ENCODE measurements at places on chromosomes 7 and 10.
A peak's percentile ranks its signal among the peaks of the same experiment; 100 is the strongest.

- no peak for DNase-seq
These were observed 465.1 kb downstream of the AUTS2 start for GRCh38 chr7:70063371-70063770.

DNA sequence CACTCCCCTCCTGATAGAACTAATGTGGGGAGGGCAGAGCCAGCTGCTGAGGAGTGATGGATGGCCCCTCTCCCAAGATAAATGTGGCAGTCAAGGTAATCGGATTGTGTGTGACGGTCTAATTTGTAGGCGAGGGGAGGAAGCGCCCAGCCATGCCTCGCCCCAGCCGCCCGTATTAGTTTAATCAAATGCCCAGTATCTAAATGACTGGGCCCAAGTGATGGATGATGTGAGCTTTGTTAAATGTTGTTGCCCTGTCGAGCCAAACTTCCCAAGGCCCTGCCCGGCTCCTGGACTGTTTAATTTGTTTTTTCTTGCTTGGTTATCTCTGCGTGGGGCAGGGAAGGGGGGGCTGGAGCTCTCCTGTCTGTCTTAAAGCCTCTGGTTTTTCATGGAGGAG lies 88.4 kb upstream of the PPIF start:
- no peak for DNase-seq

- no peak for DNase-seq
These were observed 58.3 kb upstream of the PPP2R2D start for GRCh38 chr10:131842351-131843088.

- DNase-seq: no peak
These were observed 133.4 kb downstream of the PRKCQ start for GRCh38 chr10:6446711-6447110.

- DNase-seq: no peak
These were observed 7.9 kb downstream of the SLC25A28 start for GRCh38 chr10:99612167-99612831.

DNA sequence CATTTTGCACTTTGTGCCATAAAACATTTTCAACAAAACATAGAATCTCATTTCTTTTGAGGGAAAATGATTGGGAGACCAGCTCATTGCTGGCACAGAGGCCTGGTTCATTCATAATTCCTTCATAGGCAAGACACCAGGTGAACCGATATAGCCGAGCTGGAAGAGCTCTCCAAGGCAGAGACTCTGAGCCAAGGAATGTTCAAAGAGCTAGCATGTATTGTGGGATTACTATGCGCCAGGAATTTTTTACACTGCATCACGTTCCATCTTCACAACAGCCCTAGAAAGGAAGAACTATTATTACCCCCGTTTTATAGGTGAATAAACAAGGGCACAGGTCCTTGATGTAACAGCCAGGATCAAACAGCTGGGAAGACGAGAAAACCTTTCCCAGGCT lies 2.1 kb upstream of the IL6 start:
- DNase-seq: no peak

DNA sequence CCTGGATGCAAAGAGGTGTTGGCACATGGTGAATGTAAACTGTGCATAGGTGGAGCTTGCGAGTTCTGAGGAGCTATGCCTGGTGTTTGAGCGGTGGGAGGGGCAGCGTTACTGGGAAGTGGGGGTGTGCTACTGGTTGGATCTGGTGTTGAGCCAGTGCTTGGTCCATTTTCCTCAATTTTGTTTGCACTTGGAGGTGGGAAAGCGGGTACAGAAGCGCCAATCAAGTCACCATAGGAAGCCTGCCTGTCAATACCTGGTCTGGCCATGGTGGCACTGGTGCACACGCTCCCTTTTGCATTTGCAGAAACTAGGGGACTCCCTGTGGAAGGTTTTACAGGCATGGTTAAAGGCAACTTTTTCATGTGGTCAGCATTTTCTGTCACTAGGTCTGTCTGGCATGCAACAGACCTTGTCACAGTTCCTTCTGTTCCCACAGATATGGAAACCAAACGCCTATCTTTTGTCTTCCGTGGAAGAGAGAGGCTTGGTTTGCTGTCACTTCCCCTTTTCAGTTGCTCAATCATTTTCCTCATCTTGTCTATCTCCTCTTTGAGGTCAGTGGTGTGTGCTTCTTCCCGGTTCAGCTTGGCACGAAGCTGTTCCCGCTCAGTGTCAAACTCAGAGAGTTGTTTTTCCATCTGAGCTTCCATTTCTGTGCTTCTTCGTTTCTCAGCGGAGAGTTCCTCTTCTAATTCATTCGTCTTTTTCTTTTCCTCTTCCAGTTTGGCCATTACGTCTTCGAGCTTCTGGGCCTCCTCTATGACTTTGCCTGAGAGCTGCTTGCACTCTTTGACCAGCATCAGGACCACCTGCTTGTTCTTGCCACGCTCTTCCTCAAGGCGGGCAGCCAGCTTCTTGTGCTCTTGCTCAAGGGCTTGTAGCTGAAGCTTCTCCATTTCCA lies 81.1 kb downstream of the CTTNBP2 start:
- no peak for DNase-seq

GRCh38 chr7:114989531-114989930 lies 67.6 kb downstream of the MDFIC start:
- DNase-seq: no peak

GRCh38 chr7:154188330-154188729 lies 136.1 kb downstream of the DPP6 start:
- DNase-seq: no peak

DNA sequence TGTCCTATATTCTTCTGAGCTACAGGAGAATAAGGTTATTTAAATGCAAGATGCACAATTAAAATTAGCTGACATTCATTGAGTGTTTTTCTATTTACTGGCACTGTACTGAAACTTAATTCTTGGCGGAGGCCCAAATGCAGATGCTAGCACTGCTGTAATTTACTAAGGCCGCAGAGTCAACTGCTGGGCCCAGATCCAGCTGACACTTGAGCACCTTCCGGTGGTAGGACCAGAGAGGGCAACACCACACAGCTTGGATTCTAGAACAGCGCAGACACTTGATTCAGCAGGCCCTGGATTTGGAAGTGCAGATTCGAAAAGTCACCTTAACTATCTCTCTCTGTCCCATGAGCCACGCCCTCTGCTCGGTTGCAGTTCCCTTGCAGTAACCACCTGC lies 228.6 kb upstream of the TMEM72 start:
- peak; percentile 22 for DNase-seq

- no peak for DNase-seq
These were observed 233.1 kb downstream of the PARD3 start for GRCh38 chr10:34581801-34582532.

GRCh38 chr7:28654110-28654509 lies 241.8 kb downstream of the CREB5 start:
- DNase-seq: no peak

DNA sequence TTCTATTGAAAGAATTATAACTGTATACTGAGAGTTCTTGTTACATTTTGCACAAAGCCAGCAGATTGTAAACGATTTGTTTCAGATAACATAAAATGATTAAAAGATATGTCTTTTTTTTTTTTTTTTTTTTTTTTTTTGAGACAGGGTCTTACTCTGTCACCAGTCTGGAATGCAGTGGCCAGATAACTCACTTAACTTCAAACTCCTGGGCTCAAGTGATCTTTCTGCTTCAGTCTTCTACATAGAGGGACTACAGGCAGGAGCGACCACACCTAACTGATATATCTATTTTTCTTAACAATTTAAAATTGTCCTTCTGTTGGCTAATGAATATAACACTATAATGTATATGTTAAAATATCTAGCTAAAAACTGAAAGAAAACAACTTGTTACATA lies 317.3 kb upstream of the CACNA2D1 start:
- no peak for DNase-seq

DNA sequence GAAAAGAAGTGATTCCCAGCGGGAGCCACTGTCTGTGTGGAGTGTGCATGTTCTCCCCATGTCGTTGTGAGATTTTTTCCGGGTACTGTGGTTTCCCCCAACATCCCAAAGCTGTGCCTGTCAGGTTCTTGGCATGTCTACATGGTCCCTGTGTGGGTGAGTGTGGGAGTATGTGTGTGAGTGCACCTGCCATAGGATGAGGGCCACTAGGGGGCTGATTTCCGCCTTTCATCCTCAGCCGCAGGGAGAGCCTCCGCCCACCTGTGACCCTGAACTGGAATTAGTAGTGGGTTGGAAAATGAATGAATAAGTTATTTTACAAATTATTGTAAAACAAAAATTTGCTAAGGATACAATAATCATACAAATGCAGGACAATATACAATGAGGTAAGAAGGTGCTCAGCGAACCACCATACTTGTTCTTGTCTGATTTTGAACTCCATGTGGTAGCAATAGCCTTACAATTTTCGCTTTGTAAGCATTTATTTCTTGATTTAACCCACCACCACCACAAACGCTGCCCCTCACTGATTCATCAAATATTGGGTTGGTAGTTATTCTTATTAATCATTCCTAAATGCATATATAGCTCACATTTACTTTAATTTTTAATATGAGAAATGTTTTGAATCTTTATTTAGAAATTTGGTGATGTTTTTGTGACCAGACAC lies 641.2 kb upstream of the VSTM2A start:
- no peak for DNase-seq

DNA sequence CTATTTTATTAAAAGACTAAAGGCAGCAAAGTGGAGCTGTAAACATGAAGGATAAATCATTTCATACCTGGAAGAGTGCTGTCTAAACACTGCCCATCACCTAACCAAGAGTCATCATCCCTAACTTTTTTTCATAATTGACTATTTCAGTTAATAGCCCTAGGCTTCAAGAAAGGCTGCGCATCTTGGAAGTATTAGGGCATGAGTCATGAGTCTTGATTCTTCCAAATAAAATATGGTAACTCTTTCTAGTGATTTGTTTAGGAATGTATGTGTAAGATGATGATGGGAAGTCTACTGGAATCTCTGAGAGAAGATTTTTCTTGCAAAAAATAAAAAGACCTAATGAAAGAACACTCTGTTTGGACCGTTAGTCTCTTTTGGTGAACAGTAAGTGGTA lies 207.7 kb upstream of the AHR start:
- no peak for DNase-seq

GRCh38 chr10:60170250-60170649 lies 219.4 kb downstream of the ANK3 start:
- DNase-seq: no peak

DNA sequence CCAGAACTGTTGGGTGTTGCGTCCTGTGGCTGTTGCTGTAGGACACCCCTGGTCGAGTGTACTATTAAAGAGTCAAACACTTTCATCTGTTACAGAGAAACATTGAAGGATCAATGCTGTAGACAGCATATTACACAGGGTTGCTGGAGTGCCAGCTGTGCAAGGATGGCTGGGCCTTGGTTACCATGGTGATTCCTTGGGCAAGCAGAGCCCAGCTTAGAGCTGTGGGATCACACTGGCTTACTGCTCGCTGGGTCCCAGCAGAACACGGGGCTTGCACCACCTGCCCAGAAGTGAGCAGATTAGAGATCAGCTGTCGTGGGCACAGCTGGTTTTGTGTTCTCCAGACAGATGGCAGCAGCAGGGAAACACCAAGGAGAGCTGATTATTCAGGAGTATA lies 76.0 kb downstream of the GPR141 start:
- DNase-seq: no peak

DNA sequence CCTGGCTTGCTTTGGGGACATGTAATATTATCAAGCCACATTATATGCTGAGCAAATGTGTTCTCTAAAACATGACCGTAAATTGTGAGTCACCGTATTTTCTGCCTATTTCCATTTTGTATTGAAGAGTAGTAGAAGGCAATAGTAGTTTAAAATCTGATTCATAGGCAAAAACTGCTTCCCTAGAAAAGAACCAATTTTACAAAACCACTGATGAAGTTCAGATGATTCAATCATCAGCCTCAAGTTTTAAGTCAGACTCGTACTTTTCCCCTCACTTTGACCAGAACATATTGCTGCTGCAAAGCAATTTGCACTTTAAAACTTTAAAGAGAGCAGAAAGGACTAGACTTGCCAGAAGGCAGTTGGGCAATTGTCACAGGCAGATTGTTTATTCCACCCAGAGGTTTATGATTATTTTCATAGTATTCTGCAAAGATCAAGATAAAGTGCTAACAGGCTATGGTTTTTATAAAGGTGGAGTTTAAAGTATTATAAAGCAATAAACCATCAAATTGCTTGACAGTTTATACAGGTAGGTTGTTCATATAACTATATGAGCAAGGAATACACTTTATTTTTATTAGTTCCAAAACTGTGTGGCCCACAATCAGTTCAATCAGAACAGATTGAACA lies 168.2 kb downstream of the ETV1 start:
- DNase-seq: no peak

GRCh38 chr7:136016649-136017395 lies 39.7 kb upstream of the MTPN start:
- DNase-seq: no peak

DNA sequence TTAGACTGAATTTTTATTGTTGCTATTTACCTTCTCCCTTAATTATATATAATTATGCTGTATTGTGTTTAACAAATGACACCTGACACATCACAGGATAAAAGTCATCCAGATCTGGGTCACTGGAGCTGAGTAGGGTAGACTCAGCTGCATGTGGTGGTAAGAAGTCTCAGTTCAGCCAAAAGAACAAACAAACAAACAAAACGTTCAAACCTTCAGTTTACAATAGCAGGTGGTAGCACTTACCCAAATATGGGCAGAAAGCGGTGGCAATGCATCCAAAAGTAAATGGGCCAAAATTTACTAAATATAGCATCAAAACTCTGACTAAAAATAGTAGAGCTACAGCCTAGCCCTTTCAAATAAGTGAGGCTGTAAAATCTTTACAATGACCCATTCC lies 42.2 kb downstream of the ZWINT start:
- no peak for DNase-seq

DNA sequence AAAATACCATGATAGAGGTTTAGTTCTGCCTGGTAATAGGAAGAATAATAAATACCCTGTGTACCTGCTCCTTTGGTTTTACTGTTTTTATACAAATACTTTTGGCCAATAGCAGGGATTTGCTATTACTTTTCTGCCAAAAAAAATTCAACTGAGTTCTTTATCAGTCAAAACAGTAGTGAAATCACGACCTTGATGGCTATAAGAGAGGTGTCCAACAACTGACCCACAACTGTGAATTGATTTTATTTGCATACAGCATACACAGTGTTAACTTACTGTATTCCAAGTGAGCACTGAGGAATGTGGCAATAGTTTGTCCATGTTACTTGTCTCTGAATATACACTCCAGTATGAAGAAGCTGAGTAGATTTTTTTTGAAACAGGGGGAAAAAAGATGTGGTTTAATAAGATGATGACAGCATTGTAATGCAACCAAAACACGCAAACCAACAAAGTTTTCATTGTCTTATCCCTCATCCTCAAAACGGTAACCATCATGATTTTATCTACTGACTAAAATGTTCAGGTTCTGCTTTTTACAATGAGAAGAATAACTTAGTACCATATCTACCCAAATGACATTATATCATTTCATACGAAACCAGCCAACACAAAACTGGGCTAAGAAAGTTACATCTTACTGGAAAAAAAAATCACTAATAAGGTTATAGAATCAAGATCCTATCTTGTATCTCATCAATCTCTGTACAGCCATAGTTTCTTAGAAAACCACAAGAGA lies 63.3 kb downstream of the GSAP start:
- no peak for DNase-seq

Measured in NCI-H2029 (cell line).